ENCODE measurements at places on chromosomes 12 and 14.
A peak's percentile ranks its signal among the peaks of the same experiment; 100 is the strongest.

DNA sequence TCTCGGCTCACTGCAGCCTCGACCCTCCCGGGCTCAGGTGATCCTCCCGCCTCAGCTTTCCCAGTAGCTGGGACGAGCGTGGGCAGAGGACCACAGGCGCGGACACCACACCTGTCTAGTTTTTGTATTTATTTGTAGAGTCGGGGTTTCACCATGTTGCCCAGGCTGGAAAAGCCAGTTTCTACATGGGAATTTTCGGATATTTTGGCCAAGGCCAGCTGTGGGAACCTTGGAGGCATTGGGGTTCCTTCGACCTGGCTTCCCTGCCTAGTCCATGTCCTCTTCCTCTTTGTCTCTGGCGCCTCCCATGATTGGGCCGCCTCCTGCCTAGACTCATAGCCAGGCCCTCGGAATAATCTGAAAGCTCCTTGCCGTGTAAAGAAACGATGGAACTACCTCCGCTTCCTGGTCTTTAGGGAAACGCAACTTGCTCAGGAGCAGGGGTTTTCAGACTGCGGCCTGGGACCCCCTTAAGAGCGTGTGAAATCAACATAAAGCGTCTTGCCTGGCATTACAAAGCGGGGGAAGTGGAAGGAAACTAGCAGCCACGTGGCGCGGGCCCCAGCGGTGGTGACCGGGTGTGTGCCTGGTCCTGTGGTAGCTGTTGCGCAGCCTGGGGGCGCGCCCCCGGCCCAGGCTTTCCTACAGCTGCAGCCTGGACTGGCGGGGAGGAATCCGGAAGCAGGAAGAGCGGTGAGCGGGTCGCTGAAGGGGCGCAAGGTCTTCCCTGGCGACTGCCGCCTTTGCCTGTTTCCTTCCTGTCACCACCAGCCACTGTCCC, 1.4 kb upstream of the HSP90AA1 start:
- no peak for DNase-seq

GRCh38 chr12:122167356-122167925, 6.6 kb downstream of the IL31 start:
- DNase-seq: no peak

DNA sequence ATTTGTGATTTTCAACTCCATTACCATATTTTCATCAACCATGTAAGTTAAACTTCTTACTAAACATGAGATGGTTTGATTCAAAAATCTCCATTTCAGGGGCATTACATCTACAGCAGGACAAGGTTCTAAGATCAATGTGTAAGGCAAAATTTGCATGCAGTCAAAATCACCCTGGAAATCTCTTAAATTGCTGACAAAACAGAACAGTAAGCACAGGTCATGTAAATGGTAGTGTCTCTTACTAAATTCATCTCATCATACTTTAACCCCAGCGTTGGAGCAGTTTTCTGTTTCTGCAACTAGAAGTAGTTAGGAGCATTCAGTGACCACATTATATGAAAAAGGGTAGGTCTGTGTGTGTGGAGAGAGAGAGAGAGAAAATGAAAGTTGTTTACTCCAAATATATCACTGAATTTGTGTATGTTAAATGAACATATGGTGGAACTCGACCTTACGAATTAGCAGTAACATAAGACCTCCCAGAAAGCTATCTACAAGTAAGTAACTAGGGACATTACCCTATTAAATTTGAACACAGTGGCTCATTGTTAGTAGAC, 227.5 kb downstream of the SSPN start:
- no peak for DNase-seq

DNA sequence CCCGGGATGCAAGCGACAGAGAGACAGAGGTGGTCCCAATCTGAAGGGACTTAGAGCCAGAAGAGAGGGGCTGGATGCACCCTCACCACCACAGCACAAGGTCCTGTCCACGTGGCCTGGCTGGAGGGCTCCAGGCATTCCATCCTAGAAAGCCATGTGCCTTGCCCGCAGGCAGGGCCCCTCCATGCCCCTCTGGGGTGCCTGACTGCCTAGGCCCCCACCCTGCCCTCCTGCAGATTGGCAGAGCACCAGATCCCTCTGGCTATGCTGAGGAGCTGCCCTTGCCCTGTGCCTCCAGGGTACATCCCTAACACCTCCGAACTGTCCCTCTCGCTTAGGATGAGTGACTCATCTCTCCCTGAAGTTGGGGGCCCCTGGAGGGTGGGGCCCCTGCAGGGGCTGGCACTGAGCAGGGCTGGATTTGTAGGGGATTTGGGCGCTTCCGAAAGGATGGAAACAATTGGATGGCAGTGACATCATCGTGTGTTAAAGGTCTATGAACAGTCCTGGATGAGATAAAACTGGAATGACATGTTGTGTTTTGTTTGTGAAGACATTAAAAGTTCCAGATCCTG, 50.9 kb downstream of the CHGA start:
- DNase-seq: no peak

DNA sequence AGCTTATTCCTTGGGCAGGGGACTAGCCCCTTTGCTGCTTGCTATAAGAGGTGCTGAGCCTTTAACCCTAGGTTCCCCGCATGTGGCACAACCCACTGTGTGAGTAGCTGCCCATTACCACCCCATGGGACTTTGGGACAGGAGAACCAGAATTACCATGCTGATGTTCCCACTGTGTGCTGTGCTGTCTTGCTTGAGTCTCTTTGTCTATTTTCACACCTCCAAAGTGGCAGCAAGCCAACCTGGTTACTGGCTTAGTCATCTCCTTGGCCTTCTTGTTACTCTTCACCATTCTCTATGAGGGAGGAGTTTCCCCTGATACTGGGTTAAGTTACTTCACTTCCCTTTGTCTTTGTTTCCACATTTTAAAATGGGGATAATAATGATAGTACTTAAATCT, 73.4 kb upstream of the ETV6 start:
- no peak for DNase-seq

DNA sequence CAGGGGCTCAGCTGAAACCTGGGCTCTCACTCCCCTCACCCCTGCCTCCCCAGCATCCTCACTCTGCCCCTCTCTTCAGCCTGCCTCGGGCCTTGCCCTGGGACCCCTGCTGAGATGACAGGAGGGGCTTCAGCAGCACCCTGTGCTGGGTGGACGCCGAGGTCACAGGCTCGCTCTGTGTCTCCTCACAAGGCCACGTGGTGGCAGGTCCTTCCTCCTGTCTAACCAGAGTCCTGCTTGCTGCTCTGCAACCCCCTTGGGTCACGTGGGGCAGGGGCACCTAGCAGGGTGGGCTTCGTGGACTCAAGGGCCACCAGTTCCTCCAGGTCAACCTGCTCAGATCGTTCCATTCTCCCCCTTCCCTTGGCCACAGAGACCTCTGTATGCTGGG, 90.4 kb downstream of the TMEM121 start:
- DNase-seq: no peak

DNA sequence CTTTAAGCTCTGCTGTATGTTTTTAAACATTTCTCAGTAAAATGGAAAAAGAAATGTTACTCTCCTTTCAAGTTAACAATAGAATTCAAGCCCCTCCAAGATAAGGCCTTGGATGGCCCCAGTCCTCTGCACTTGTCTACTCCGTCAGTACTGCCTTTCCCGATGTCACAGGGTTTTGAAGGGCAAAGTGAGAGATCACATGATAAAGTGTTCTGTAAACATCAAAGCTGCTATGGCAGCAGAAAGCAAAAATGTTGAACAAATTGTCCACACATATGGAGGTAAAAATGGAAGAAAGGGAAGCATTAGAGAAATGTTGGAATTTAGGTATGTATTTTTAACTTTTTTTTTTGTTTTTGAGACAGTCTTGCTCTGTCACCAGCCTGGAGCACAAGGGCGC, 33.5 kb upstream of the CDK2AP1 start:
- no peak for DNase-seq

DNA sequence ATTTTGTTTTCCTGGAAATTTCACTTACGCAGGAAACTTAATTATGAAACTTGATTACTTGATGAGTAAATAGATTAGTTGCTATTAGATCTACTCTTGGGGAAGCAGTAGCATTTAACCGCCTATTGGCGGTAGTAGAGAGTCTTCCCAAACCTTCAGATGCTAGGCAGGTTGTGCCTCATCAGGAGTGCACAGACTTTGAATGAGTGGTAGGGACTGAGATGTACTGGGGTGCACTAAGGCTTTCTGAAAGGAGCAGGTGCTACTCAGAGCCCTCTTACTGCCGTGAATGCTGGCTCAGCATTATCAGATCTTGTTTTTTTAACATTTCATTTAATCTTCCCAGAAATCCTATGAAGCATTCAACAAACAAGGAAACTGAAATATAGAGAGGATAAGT, 7.7 kb downstream of the GATC start:
- DNase-seq: peak; percentile 22

- DNase-seq: no peak
These were observed 73.3 kb downstream of the NCOR2 start for GRCh38 chr12:124493809-124494750.

GRCh38 chr14:102928412-102929240, 6.2 kb downstream of the AMN start:
- peak; percentile 65 for DNase-seq

- no peak for DNase-seq
These were observed 1.9 kb downstream of the RTL1 start for GRCh38 chr14:100901391-100902183.

DNA sequence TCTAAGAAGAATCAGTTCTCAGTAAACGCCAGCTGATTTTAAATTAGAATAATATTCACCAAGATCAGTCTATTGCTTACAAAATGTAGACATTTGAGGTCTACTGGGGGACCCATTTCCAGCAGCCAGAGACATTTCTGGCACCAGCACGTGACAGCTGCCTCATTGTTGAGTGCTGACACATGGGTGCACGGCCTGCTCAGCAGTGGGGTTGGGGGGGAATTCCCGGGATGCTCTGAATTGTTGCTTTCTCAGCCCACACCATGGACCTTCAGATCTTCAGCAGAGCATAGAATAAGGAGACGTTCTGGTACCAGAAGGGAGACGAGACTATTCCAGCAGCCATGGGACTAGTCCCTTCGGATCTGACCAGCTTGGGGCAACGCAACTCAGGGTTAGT, 18.3 kb downstream of the PLEKHG7 start:
- DNase-seq: no peak

DNA sequence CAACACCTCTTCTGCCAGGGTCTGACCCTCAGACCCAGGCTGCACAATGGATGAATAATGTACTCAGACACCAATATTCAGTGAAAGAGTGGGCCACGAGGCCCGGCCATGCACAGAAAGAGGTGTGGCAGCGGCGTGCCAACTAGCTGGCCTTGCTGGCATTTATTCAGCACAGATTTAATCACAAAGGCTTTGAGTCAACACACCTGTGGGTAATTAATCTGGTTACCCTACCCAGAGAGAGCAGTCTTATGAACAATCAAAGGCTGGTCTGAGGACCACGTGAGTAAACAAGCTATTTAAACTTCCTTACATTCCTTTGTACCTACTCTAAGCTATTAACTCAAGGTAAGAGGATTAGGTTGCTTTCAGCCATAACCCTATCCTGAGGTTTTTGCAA, 324.8 kb downstream of the C12orf50 start:
- DNase-seq: peak; percentile 3

DNA sequence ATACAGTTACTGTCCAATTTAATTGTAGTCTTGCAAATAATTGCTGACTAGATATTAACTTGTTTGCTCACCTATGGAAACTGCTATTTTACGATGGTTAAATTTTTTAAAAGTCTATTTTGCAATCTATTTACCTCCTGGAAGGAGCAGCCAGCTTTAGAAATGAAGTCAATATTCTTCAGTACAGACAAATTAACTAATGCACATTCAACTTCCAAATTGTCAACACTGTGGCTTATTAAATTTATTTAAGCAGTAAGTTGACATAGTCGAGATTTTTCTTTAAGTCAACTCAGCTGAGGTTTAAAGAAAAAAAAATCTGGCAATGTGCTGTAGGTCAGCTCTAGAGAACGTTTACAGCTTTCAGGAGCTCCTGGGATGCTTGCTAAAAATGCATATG, 221.2 kb downstream of the SSPN start:
- no peak for DNase-seq

DNA sequence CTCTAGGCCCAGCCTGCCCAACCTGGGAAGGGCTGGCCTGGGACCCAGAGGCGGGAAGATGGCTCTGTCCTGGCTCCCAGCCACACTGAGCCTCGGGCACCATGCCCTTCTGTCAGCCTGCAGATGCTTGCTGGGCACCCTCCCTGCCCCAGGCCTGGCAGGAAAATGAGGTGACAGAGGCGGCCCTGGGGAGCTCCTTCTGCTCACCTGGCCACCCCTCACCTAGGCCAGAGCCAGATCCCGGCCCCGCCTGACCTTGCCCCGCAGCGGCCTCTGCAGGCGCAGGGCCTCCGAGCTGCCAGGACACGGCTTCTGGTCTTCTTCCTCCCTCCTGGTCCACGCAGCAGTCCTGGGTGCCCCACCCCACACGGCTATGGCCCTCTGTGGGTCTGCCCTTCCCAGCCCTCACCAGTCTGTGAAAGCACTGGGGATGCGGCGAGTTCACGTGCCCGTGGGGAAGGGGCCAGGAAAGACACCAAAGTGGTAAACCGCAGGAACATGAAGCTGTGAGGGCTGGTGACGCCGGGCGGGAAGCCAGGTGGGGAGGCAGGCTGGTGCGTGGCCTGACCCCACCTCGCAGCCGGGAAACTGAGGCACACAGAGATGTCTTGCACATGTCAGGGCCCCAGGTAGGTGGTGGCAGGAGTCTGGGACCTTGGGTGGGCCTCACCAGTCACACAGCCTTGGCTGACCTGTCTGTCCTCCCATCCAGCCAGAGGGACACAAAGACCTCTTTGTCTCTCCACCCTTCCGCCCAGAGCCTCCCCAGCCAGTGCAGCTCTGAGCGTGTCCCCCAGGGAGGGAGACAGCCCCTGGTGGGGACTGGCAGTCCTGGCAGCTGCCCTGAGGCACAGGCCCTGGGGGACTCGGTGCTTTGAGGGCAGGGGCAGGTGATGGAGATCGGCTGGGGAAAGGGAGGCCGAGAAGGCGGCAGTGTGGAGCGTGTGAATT, 12.8 kb downstream of the BAG5 start:
- DNase-seq: no peak

- no peak for DNase-seq
These were observed 93.6 kb downstream of the TTC7B start for GRCh38 chr14:90722590-90722989.

DNA sequence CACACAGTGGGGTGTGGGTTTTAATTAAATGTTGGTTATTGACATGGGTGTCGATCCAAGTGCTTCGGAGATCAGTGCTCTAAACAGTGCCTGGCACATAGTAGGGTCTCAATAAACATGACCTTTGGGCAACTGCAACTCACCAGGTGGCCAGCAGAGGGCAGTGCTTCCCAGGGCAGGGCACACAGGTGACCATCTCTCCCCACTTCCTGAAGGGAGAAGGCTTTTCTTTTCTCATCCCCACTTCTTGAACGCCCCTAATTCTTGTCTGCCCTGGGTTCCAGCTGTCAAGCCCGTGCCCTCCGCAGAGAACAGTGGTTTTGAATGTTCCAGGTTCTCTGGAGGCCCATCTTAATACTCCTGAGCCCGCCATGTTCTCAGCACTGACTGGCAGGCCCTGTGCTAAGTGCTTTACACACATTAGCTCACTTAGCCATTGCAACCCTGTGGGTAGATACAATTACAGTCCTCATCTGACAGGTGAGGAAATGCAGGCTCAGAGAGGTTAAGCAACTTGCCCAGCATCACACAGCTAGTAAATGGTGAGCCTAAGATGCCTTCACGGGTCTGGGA, 16.3 kb downstream of the RAPGEF3 start:
- DNase-seq: no peak
